Posterior cingulate gyrus (tissue), 11 donors: ENCODE measurements at places on chromosomes 5 and 9.

- no peak for DNase-seq
These were observed 118.6 kb upstream of the IRX4 start for GRCh38 chr5:2001300-2001699.

- DNase-seq: no peak
These were observed 76.4 kb downstream of the SMIM15 start for GRCh38 chr5:61085885-61086284.

DNA sequence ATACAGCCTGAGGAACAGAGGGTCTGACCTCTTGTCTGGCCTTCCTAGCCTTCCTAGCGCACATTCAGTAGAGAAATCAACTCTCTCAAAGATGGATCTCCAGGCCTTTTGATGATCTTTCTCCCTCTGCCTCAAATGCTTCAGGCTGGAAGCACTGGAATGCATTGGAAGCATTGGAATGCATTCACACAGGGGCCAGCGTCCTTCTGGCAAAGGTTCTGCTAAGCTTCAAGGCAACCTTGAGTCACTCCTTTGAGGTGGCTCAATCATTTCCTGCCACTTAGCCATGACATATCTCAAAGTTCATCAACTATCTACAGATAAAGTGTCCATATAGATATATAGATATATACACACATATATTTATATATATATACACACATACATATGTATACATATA lies 42.9 kb downstream of the OR2K2 start:
- DNase-seq: no peak

GRCh38 chr9:85427772-85428171 lies 314.0 kb downstream of the AGTPBP1 start:
- no peak for DNase-seq

DNA sequence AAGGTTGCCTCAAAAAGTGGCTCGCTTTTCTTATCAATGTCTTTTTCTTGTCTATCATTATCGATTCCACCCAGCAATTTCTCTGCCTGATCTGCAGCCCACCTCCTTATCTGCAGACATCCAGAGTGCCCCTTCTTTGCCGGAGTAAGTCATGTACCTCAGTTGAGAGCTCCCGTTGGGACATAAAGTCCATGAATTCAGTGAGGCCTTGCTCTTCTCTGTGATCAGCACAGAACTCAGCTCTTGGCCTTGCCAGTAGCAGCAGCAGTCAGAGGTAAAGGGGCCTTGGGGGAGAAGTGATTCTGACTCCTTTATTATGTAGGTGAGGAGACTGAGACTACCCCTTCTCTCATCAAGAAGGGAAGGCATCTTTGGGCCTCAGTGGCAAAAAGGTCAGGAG lies 24.9 kb upstream of the DCAF12 start:
- DNase-seq: no peak

DNA sequence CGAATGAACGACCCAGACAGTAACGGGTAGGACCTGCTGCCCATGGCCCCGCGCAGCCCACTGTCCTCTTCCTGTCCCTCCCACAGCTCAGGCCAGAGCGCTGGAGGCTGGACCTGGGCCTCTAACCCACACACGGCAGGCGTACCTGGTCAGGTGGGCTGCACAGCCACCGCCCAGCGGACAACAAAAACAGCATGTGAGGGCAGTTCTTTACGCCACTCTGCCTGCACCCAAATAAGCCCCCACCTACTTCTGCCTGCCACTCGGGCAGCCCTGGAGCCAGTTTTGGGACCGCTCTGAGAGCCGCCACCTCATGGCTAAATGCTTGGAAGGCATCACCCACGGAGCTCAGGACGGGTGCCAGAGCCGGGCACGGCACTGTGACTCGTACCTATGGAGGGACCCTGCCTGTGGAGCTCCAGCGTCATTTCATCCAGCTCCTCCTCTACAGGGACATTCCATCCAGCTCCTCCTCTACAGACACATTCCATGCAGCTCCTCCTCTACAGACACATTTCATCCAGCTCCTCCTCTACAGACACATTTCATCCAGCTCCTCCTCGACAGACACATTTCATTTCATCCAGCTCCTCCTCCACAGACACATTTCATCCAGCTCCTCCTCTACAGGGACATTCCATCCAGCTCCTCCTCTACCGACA lies 18.9 kb downstream of the CLPTM1L start:
- no peak for DNase-seq

DNA sequence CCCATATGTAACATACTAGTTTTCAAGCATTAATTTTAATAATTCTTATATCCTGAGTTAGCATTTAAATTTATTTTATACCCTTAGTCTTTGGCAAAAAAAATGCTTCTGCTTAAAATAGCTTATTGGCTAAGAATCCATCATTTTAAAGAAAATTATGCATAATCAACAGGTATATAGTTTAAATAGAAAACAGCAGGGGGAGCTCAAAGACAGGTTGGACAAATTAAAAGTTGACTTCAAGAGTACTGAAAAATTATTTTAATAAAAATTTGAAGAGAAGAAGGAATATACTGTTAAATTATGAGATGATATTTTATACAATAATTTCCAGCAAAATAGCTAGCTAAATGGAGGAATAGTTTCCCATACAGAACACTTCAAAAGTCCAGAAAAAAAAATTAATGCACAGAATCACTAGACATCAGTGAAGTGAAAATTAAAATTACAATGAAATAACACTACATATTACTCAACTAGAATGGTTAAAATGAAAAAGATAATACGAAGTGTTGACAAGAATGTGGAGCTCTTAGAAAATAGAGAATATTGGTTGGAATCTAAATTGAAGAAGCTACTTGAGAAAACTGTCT lies 387.1 kb downstream of the PDE4D start:
- no peak for DNase-seq

- DNase-seq: no peak
These were observed 1683.2 kb downstream of the MAT2B start for GRCh38 chr5:165188556-165189175.

DNA sequence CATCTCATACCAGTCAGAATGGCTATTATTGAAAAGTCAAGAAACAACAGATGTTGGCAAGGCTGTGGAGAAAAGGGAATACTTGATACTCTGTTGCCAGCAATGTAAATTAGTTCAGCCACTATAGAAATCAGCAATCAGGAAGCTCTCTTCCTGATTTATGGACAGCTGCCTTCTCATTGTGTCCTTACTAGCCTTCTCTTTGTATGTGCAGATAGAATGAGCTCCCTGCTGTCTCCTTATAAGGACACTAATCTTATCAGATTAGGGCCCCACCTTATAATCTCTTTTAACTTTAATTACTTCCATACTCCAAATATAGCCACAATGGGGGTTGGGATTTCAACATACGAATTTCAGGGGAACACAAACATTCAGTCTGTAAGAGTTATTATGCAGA lies 38.0 kb downstream of the KCNV2 start:
- no peak for DNase-seq
